ENCODE measurements at places on chromosomes 6 and 20. TPM values are rescaled to one million over a fixed set of nuclear protein-coding genes. Genes with fewer than 3 reads are reported as not detected.

- DNase-seq, result no peak
These were observed 7.1 kb upstream of the GRM4 start for GRCh38 chr6:34152806-34153520.

DNA sequence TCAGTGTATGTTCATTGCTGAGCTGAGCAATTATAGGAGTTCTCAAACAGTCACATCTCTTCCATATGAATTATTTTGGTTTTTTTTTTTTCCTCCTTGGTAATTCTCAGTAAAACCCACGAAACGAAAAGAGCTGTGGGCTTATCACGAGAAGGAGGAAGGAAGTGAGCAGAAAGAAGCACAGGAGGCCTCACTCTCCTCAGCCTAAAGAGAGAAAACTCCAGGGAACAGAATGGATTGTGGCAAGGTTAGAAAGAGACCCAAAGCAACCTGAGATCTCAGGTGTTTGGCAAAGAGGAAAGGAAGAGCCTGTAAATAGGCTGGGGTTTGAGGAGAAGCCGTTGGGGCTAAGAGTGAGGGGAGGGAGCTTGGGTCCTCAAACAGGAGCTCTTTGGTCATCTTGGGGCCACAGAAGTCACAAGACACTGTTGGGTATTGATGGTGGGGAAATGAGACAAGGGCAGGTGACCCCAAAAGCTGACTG is 67.8 kb upstream of the CITED2 start:
- no peak for DNase-seq

- DNase-seq, result no peak
These were observed 64.0 kb downstream of the THBS2 start for GRCh38 chr6:169189686-169190085.

GRCh38 chr20:59676851-59677182 is 72.5 kb downstream of the PHACTR3 start:
- DNase-seq, result no peak

GRCh38 chr20:4812641-4813075 is 90.9 kb downstream of the PRND start:
- DNase-seq, result no peak

DNA sequence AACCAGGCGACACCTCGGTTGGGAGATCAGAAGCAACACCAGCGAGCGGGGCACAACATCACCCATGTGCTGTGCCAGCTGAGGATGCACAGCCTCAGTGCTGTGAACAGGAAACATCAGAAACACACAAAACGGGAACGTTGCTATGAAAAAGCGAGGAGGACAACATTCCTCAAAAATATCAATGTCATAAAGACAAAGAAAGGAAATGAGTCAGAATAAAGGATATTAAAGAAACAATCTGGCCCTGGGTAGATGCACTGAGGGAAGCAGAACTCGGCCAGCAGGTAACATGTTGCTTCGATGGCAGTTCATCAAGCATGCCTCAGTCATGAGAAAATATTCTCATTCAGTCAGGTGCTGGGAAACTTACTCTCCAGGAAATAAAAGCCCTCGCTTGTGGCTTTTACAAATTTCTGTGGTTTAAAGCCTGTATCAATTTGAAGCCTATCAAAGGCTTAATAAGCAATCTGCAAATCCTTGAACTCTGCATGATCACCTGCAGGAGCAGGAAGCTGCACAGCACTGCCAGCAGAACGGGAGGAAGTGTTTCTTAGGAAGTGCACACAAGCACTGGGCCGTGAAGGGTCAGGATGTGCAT is 77.5 kb downstream of the GINS1 start:
- no peak for DNase-seq

DNA sequence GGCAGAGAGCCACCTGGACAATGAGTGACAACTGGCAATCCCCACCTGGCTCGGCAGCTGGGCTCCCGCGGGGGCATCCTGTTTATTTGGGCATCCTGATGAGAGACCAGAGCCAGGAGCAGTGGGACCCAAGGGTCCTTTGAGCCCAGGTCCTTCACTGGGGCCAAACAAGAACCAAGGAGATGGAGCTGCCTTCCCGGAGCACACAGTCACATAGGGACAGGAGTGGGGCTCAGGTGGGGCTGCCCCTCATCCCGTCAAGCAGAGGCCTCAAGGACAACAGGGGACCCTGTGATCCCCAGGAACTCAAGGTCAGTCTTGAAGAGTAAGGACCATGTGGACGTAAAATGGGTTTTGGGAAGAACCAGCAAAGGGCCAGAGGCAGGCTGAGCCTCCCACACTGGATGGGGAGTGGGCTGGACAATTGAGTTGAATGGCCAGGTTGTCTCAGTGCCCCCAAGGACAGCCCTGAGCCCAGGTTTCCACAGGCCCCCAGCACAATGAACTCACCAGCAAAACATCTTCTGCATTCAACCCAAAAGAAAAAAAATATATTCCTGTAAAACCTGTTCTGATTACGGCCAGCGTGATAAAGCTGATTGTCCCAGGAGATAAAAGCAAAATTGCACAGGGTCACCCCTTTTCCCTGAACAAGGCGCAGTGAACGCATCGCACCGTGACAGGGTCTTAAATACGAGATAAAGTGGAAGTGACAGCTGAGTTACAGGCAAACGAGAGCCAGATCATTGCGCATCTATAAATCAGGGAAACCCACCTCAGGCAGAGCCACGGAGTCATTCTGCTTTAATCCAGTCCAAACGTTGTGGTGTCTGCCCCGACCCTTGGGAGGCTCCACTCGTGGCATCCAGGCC is 86.2 kb downstream of the ANKRD60 start:
- no peak for DNase-seq

TP53TG5 gene
- 0.55 TPM for polyA plus RNA-seq

PLA2G7 gene
- not detected for polyA plus RNA-seq

ZBTB46 gene
- polyA plus RNA-seq, result 0.33 TPM

PARD6B gene
- polyA plus RNA-seq, result 0.34 TPM

KIAA0408 gene
- 1.1 TPM for polyA plus RNA-seq

All from GM23248 (cell line).